ENCODE measurements at places on chromosomes 3 and 15. TPM values are rescaled to one million over a fixed set of nuclear protein-coding genes. Genes with fewer than 3 reads are reported as not detected.

- no peaks in the 10 kb centered on the region for H3K4me1 ChIP-seq
- DNase-seq: no peak
- H3K4me3 ChIP-seq: no peak overlapping the region
- peaks cover 100% of the 10 kb centered on the region for H3K36me3 ChIP-seq
These were observed 21.5 kb upstream of the MAN2C1 start for GRCh38 chr15:75389791-75390382.

Gene IQCF5
- total RNA-seq: not detected

DNA sequence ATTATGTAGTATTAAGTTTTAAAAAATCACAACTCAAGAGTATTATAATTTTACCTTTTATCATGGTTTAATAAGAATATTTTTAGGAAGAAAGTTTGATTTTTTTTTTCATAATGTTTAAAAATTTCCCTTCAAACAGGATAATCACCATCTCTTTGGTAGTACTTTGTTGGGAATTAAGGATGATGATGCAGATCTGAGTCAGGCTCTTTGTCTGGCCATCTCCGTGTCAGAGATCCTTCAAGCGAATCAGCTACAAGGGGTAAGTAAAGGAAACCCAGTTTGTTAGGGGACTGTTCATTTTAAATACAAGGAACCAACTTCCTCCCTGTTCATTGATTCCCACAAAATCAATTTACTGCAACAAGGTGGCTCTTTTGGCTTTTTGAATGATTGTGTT, 36.8 kb upstream of the NIT2 start:
- no peaks in the 10 kb centered on the region for H3K27me3 ChIP-seq
- no peak for DNase-seq
- no peak overlapping the region for H3K4me3 ChIP-seq
- H3K4me1 ChIP-seq: no peaks in the 10 kb centered on the region
- H3K27ac ChIP-seq: no peak overlapping the region

Gene LTF
- 0.18 TPM for total RNA-seq

- H3K4me3 ChIP-seq: no peak overlapping the region
- H3K27ac ChIP-seq: no peak overlapping the region
These were observed 6.4 kb downstream of the SUCNR1 start for GRCh38 chr3:151879679-151880415.

DNA sequence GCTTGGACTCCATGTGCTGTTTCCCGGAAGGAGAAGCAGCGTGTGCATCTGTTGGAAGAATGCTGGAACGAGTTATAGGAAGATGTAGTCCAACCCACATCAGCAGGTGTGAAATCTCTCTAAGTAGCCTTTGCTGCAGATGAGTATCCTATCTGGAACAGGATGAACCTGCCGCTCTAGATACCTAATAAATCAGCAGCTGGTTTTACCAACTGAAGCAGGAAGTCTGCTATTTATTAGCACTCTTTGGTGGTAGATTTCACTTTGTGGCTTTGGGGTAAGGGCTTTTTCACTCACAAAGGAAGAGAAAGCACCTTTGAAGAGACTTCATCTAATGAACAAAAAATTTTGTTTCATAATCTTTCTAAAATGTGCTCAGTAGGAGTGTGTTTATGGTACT, 66.4 kb downstream of the DCUN1D1 start:
- no peak overlapping the region for H3K27ac ChIP-seq
- no peaks in the 10 kb centered on the region for H3K27me3 ChIP-seq
- no peak for DNase-seq
- no peak overlapping the region for H3K4me3 ChIP-seq
- H3K36me3 ChIP-seq: peaks cover 8% of the 10 kb centered on the region

Gene ROPN1B
- total RNA-seq: not detected

GRCh38 chr3:17233398-17233800, 348.6 kb downstream of the PLCL2 start:
- H3K4me1 ChIP-seq: no peaks in the 10 kb centered on the region
- no peaks in the 10 kb centered on the region for H3K36me3 ChIP-seq
- no peaks in the 10 kb centered on the region for H3K27me3 ChIP-seq
- no peak overlapping the region for H3K27ac ChIP-seq

DNA sequence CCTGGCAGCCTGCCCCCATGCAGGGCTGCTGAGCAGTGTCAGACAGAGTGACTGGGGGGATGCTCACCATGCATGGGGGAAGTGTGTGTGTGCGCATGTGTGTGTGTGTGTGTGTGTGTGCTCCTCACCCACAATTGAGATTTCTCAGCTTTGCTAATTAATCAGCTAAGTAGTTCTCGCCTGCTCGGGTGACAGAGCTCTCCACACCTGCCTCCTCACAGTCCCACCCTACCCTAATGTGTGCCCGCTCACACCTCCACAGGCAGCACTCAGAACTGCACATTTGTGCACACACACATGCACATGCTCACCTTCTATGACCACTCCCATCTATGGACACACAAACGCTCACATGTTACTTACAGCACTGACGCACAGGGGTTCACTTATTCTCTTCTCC, 37.3 kb downstream of the CACNA2D2 start:
- DNase-seq: no peak
- H3K4me1 ChIP-seq: peaks cover 3% of the 10 kb centered on the region
- no peaks in the 10 kb centered on the region for H3K27me3 ChIP-seq
- no peak overlapping the region for H3K4me3 ChIP-seq

DNA sequence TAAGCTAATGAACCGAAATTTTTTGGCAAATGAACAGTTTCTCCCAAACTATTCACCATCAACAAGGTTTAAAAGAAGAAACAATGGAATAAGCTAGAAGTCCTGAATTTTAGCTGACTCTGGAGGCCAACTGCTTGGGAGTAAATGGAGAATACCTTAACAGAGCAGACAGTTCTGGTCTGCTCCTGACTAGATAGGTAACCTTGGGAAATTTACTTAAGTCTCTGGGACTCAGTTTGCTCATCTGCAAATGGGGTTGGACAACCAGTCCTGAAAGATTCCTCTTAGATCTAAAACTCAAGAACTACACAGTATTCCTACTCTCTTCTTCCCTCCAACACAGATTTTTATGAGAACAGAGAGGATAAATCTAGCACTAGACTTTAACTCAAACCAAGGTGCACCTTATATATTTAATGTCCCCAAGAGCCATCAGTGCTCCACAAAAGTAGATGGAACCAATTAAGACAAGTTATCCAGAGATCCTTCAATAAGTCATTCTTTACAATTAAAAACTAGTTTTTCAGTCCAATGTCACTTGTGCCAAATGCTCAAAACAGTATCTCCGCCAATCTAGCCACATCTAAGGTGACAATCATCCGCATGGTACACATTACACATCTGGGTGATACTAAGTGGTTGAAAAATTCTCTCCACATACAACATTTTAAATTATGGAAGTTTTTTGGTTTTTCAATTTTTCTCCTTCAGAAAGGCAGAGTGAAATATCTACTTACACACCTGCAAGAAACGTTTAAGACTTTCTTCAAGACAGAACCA, 1.5 kb downstream of the RHOA start:
- H3K4me1 ChIP-seq: peaks cover 7% of the 10 kb centered on the region
- H3K36me3 ChIP-seq: peaks cover 9% of the 10 kb centered on the region
- no peak for DNase-seq
- H3K27ac ChIP-seq: no peak overlapping the region

- H3K36me3 ChIP-seq: no peaks in the 10 kb centered on the region
- peak overlapping the region; percentile 89 for H3K27ac ChIP-seq
- peak overlapping the region; percentile 87 for H3K4me3 ChIP-seq
- H3K27me3 ChIP-seq: no peaks in the 10 kb centered on the region
These were observed 12.5 kb upstream of the MORF4L1 start for GRCh38 chr15:78859971-78860719.

DNA sequence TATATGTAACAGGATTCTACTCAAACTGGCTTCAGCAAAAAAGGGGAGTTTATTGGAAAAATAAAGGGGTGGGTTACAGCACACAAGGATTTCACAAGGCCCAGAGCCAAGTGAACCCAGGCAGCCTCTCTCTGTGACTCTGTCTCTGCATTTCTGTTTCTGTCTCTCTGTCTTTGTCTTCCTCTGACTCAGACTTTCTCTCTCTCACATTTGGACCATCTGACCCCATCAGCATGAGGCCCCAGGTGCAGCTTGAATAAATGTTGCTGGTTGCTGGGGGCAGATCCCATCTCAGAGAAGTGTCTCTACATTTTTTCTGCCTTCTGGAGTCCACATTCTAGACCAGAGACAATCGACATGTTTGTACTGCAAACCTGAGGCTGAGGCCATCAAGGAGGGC, 45.0 kb downstream of the RPLP1 start:
- DNase-seq: peak; percentile 26
- no peak overlapping the region for H3K4me3 ChIP-seq
- H3K27ac ChIP-seq: no peak overlapping the region
- H3K4me1 ChIP-seq: no peaks in the 10 kb centered on the region
- H3K27me3 ChIP-seq: peaks cover 5% of the 10 kb centered on the region
- no peaks in the 10 kb centered on the region for H3K36me3 ChIP-seq

GRCh38 chr3:11140030-11140712, 14.1 kb upstream of the HRH1 start:
- no peaks in the 10 kb centered on the region for H3K4me1 ChIP-seq
- H3K27me3 ChIP-seq: no peaks in the 10 kb centered on the region
- H3K36me3 ChIP-seq: no peaks in the 10 kb centered on the region
- no peak overlapping the region for H3K27ac ChIP-seq

Gene TERC
- 8.6 TPM for total RNA-seq

DNA sequence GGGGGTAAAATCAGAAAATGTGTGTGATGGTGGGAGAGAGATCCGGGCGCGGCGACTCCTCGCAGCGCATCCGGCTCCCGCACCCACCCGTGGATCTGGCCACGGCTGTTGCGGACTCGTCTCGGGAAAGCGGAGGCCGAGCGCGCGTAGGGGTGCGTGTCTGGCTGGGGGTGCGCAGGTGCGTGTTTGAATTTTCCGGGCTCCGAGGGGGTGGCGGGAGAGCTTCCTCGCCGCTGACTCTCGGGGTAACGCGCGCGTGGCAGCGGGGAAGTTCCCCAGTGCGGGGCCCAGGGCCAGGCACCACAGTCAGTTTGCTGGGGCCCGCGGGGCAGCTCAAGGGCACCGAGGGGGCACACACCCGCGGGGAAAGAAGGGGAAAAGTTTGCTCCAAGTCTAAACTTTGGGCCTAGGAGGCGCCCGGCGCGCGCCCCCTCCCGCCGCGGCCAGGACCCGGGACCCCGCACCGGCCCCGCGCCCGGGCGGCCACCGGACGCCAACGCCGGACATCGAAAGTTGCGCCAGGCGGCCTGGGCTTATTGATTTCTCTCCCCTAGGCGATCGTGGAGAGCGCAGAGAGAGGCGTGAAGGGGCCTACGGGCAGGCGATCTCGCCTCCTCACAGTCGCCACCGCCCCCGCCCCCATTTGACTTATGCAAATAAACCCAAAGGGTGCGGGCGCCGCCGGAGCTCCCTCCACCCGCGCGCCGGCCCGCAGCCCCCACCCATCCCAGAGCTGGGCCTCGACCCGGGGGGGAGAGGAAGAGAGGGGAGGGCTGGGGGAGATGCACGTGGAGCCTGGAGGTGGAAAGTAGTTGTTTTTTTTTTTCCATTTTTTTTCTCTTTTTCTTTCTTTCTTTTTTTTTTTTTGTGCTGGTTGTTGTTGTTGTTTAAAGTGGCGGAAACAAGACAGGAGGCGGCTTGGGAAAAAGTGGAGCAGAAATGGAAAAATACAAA, 639 bp downstream of the FOXP1 start:
- H3K4me1 ChIP-seq: peaks cover 4% of the 10 kb centered on the region
- peak overlapping the region; percentile 82 for H3K27ac ChIP-seq
- DNase-seq: peak; percentile 90
- H3K4me3 ChIP-seq: peak overlapping the region; percentile 84
- no peaks in the 10 kb centered on the region for H3K36me3 ChIP-seq

Gene SERINC4
- 0.15 TPM for total RNA-seq

Gene GP9
- total RNA-seq: not detected

Gene NKIRAS1
- total RNA-seq: 6.9 TPM

Gene SPINT1
- total RNA-seq: 140 TPM

GRCh38 chr3:1766384-1766783, 332.3 kb upstream of the CNTN4 start:
- no peak for DNase-seq
- no peak overlapping the region for H3K4me3 ChIP-seq
- H3K4me1 ChIP-seq: no peaks in the 10 kb centered on the region
- no peaks in the 10 kb centered on the region for H3K27me3 ChIP-seq
- no peak overlapping the region for H3K27ac ChIP-seq
- no peaks in the 10 kb centered on the region for H3K36me3 ChIP-seq

Gene PDE8A
- total RNA-seq: 9.4 TPM

DNA sequence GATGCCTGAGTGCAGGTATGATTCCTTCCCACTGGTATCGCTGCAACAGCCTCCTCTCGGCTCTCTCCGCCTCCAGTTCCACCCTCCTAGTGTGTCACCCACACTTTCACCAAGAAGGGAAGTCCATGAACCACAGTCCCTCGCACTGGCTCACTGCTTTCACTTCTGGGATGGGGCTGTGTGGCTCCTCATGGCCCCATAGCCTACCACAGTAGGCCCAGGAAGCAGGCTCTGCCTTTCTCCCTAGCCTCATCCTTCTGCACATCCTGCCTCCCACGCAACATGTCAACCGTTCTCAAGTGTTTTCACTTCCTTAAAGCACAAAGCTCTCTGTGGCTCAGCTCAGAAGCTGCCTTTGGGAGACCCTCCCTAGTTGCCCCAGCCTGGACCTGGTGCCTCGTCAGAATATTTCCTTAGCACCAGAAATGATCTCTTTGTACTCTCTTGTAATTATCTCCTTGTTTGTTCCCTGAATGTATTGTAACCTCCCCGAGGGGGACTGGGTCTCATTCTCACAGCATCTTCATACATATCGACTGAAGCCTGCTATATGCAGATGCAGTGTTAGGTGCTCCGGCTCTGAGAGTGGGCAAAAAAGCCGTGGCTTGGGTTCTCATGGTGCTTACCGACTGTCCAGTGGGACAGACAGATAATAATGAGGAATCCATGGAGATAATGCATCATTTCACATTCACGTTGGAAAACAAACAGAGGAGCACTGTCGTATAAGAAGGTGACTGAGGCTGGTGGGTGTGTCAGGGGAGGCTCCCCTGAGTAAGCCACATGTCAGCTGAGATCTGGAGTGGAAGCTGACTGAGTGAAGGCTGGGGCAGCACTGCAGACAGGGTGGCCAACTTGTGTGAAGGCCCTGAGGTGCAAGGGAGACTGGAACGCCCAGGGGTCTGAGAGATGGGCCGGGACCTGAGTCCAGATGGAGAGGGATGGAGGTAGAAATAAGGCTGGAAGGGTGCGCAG, 107.1 kb downstream of the DGKG start:
- no peak overlapping the region for H3K4me3 ChIP-seq
- H3K36me3 ChIP-seq: no peaks in the 10 kb centered on the region
- H3K27me3 ChIP-seq: no peaks in the 10 kb centered on the region
- no peak for DNase-seq
- no peaks in the 10 kb centered on the region for H3K4me1 ChIP-seq

DNA sequence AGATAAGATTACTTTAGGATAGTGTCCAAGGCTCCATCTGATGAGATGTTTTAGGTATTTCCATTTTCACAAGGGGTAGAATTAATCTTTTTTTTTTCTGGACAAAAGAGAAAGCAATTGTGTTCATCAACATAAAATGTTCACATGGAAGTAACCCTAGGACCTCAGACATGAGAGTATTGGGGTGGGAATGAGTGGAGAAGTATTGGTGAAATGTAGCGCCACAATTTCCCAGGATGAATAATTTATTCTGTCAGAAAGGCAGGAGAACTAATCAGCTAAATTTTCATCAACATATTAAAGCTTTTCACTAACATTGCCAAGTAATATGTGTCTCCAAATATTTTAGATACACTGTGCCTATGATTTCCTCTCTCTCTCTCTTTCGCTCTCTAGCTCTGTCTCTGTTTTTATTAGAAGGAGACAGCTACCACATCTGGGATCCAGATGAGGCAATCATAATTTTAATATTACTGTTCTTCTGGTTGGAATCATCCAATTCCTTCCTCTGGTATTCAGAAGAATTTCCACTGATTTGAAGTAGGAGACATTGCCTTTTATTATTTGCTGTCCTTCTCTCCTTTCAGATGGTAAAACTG, 21.6 kb upstream of the ZNF280D start:
- H3K27me3 ChIP-seq: no peaks in the 10 kb centered on the region
- no peaks in the 10 kb centered on the region for H3K36me3 ChIP-seq
- H3K4me3 ChIP-seq: no peak overlapping the region
- no peak overlapping the region for H3K27ac ChIP-seq
- DNase-seq: no peak

Measured in endodermal cell (in vitro differentiated cells).